ENCODE measurements at places on chromosomes 6 and 20.
A peak's percentile ranks its signal among the peaks of the same experiment; 100 is the strongest.

DNA sequence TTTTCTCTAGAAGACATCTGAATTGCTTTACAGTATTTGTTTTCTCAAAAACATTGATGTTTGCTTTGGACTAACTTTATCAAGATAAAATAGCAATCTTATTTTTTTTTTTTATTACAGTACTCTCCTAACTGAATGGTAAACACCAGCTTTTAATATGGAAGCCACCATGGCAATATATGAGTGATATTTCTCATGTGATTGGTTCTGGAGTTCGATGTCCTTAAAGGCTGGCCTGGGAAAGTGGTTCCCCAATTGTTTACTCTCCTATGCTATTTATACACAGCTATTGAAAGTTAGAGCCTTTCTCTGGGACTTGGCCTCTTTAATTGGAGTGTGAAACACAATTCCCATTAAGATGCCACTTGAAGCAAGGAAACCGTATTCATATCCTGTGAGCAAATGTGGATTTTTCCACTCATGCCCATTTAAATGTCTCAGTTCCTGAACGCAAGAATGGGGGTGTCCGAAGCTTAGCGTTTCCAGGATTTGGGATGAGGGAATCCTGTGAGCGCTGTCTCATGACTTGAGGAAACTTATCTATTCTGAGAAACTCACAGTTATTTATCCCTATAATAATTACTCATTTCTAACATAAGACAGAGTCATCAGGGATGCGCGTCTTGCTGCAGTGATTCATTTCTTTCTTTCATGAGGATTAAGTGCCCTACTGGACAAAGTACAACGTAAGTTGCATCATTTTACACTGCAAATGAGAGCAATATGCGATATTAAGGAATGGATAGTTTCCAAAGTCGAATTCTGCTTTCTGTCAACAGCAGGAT is 143.3 kb upstream of the PREP start:
- DNase-seq: peak; percentile 91

DNA sequence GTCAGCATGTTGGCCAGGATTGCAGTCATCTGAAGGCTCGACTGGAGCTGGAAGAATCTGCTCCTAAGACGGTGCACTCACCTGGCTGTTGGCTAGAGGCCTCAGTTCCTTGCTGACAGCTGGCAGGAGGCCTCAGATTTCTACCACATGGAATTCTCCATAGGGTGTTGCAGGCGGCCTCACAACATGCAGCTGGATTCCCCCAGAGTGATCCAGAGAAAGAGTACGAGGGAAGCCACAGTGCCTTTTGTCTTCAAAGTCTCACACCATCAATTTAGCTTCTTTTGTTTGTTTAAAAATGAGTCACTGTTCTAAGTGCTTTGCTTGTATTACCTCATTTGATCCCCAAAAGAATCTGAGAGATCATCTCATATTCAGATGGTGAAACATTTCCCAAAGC is 65.5 kb upstream of the FYN start:
- DNase-seq: peak; percentile 94

GRCh38 chr6:91442342-91442741 is 855.5 kb upstream of the MAP3K7 start:
- DNase-seq: no peak

- DNase-seq: no peak
Observed at GRCh38 chr6:14254505-14254904, 136.9 kb downstream of the CD83 start.

- peak; percentile 42 for DNase-seq
Observed at GRCh38 chr6:133977983-133978895, 25.2 kb downstream of the TBPL1 start.

DNA sequence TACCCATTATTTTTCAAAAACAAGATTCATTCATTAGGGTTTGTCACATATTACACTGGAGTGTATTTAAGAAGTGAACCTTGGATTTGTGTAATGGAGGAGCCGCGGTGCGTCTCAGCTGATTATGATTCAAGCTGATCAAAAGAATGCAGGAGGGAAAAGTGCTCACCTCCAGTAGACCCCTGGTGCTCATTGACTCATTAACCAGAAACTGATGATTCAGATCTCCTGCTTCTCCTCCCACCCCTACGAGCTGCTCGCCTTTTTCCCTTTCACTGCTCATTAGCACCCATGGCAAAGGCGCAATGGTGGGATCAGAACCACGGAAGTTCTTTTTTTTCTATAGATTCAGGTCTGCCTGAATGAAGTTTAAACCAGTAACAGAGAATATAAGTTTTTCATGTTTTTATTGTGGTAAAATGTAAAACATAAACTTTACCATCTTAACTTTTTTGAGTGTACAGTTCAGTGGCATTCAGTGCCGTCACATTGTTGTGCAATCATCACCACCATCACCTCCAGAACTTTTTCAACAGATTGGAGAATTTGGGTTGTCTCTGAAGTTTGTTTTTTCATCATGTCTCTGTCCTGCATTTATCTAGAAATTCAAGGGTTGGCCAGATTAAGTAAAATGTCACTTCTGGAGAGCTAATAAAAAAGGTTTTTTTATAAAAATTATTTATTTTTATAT is 101.6 kb downstream of the LINC00237 start:
- no peak for DNase-seq

DNA sequence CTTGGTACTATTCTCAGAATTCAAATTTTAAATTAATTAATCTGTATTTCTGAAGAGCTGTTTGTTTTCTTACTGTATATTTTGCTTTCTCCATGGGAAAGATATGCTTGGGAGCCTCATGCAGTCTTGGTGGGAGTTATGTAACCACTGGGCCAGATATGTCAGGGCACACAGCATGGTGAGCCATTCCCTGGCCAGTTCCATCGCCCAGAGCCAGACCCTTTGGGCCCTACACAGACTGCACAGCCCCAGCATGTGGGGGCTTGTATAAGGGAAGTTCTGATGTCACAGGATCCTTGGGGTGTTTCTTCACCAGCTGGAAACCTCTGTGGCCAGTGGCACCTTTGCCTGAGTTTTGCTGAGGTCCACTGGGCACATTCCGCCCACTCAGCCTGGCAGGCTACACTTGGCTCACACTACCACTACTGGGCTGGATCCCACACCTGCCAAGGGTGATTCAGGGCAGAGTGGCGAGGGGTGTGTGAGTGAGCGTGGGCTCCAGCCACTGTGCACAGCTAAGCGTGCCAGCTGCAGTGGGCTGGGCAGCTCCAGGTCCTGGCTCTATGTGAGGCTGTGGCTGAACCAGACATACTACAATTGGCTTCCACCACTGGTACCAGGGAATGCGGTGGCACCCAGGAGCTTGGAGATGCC is 293.5 kb downstream of the ARHGAP18 start:
- DNase-seq: no peak

DNA sequence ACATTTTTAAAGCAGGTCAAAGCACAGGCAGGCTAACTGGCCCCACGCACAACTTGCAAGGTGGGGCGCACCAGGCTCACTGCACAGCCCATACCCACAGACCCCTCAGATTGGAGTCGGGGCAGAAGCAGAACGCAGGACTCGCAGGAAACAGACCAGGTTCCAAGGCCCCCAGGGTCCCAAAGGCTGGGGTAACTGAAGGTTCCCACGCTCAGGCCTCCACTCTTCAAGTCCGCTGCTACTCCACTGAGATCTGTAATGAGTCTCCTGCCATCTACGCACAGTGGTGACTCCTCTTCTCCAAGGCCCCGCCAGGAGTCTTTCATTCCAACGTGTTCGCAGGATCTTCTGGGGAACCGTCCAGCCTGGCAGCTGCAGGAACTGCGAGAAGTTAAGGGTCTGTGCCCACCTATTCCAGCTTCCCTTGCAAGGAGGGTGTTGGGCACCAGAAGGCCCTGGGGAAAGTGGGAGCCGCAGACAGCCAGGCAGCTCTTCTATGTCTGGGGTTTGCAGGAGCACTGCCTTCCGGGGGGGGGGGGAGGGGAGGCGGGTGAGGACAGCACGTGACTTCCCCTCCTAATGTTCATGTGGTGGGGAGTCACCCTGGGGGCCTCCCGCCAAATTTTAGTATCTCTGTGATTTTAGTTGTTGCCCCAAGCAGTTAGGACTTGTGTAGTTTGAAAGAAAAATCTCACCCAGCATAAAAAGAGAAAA is 2.0 kb upstream of the TAF4 start:
- DNase-seq: no peak

DNA sequence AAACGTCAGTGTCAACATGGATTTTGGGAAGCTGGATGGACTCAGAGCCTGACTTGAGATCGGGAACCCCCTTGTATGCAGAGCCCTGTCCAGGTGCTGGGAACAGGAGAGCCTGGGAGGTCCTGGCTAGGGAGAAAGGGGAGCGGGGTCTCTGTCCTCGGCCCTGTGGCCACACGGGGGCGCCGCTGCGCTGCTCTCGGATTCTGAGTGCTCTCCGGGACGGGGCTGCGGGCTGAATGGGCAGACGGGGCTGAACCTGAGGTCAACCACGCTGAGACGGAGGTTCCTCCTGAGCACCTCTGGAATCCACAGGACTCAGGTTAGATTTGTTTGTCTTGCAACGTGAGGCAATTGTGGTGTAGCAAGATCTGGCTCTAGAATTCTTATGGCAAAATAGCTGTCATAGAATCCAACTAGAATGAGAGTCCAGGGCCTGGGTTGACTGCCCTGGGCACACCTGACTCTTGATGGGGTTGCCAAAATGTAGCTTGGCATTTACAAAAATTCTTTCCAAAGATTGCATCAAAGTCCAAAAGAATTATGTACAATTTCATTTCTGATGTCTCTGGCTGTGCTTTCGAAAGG is 20.6 kb upstream of the HLA-F start:
- peak; percentile 27 for DNase-seq

- DNase-seq: peak; percentile 37
Observed at GRCh38 chr6:121297694-121298093, 36.6 kb downstream of the TBC1D32 start.

DNA sequence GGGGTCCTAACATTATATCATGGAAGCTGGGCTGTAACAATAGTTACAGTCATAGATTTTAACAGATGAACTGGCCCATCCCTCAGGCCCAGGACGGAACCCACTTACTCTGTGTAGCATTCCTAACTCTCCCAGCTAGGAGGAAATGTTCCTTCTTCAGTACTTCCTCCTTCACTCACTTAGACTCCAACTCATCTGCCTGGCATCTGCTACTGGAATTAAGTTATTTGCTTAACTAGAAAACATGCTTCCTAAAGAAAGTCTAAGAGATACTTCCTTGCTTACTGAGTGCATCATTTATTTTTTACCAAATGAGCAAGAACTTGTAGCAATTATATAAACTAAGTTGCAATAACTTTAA is 20.5 kb downstream of the GCLC start:
- peak; percentile 78 for DNase-seq

GRCh38 chr6:144434308-144434990 is 149.3 kb downstream of the UTRN start:
- peak; percentile 90 for DNase-seq

GRCh38 chr6:99285881-99286280 is 63.6 kb downstream of the FAXC start:
- no peak for DNase-seq

GRCh38 chr6:5132731-5133130 is 47.6 kb downstream of the PPP1R3G start:
- DNase-seq: peak; percentile 83

DNA sequence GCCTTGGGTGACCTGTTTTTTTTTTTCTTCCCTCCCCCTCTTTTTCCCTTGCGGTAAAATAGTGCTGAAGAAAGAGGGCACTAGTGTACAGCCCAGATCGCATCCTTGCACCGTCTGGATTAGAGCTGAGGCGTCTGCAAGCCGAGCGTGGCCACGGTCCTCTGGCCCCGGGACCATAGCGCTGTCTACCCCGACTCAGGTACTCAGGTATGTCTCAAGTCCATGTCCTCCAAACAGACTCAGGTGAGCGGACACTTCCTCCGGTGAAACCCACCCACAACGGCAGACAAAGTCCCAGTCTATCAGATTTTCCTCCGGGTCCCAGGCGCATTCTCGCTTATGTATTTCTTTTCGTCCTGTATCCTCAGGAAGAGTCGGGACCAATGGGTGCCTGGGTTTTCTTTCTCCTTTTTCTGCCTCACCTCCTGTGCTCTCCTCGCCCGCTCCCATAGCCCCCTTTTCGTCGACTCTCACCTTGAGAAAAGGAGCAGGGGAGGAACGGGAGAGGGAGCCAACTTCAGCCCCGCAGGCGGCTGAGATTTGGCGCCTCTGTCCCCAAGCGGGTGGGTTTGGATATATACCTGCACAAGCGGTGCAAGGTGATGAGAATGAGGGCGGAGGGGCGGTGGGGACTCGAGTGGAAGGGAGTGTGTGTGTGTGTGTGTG is 1.1 kb upstream of the GRM1 start:
- no peak for DNase-seq

GRCh38 chr20:10642856-10643559 is 30.8 kb downstream of the JAG1 start:
- DNase-seq: peak; percentile 20

- peak; percentile 24 for DNase-seq
Observed at GRCh38 chr20:33400812-33401183, 521 bp downstream of the CDK5RAP1 start.

- DNase-seq: no peak
Observed at GRCh38 chr20:7984192-7984591, 35.4 kb downstream of the TMX4 start.

- no peak for DNase-seq
Observed at GRCh38 chr20:54938707-54939106, 463.3 kb downstream of the DOK5 start.

DNA sequence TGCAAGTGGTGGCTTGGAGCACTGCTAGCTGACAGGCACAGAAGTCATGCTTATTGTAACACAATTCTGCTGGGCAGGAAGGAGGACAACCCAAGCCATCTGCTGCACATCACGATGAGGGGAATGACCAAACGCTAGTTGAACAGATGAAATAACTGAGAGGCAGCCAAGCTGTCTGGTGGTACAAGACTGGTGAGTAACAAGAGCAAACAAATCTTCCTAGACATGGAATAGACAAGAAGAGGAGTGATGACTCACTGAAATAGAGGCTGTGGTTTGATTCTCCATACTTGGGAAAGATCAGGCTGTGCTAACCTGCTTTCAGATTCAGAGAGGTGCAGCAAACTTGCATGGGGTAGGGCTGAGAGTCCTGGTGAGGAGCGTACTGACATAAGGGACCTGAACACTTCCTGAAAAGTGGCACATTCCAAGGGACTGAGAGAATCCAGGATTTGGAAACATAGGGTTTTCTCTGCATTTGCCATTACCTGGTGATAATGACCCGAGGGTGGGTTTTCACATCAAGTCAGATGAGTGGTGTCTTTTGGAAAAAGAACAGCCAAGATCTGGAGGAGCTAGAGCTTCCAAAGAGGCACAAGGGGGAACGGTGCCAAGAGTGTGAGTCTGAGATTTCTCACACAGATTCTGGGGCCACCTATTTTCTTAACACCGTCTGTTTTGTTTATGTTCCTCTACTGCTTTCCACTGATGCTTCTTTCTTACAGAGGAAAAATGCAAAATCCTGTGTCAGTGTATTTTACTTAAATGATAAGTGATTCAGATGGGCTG is 60.0 kb downstream of the PRL start:
- peak; percentile 78 for DNase-seq
